Cardiac muscle cell (in vitro differentiated cells and primary cell): ENCODE measurements at places on chromosomes 4 and X. TPM values are rescaled to one million over a fixed set of nuclear protein-coding genes. Genes with fewer than 3 reads are reported as not detected.

The CT45A5 gene
- total RNA-seq = not detected in 2 replicates

The DOK7 gene
- 14.3 and 18.0 TPM in 2 replicates for total RNA-seq

The RAI2 gene
- 1.1 and 1.3 TPM in 2 replicates for total RNA-seq

The TLR2 gene
- total RNA-seq = 0.09 and 0.39 TPM in 2 replicates

The COL4A6 gene
- total RNA-seq = 72.1 and 95.2 TPM in 2 replicates

The SPANXB1 gene
- not detected in 2 replicates for total RNA-seq
